ENCODE measurements at places on chromosomes 2 and 18.
A peak's percentile ranks its signal among the peaks of the same experiment; 100 is the strongest.

GRCh38 chr2:109304242-109304641 is 175.2 kb downstream of the SH3RF3 start:
- no peak for DNase-seq

DNA sequence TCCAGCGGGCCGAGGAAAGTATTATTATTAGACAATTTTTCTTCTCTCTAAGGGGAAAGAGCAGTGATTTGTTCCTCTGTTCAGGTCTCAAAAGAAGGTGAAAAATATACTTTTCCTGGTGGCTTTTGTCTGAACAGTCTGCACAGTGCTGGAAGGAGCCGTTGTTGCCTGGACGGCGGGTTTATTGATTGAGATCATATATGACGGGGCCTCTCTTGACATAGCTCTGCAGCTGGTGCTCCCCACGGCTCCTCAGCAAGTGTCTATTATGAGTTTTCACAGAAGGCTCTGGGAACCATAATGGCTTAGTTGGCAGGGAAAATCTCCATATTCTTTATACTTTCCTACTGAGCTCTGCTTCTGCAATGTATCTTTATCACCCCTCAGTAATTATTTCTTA is 42.9 kb downstream of the FSHR start:
- no peak for DNase-seq

- no peak for DNase-seq
These were observed 13.8 kb upstream of the CATIP start for GRCh38 chr2:218342837-218343236.

GRCh38 chr2:127953128-127953718 is 67.5 kb upstream of the AMMECR1L start:
- DNase-seq = no peak

- DNase-seq = no peak
These were observed 5.1 kb upstream of the MALT1 start for GRCh38 chr18:58666176-58666575.

DNA sequence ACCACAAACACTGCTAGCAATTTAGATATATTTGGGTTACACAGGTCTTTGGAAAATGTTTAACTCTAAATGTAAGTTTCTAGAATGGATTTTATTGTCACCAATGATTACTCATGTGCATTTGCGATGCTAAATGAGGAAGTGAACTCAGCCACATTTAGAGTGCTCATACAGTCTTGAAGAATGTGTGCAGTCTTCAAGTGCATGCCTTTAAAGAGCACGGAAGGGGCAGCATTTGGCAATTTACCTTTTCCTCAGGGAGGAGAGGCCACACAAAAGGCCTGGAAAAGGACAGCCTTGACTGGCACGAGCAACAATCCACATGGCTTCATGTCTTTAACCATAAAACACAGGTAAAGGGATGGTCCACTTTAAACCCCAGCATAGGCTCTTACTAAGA is 78.5 kb upstream of the STK17B start:
- no peak for DNase-seq

GRCh38 chr2:37037771-37038170 is 46.4 kb downstream of the HEATR5B start:
- no peak for DNase-seq

DNA sequence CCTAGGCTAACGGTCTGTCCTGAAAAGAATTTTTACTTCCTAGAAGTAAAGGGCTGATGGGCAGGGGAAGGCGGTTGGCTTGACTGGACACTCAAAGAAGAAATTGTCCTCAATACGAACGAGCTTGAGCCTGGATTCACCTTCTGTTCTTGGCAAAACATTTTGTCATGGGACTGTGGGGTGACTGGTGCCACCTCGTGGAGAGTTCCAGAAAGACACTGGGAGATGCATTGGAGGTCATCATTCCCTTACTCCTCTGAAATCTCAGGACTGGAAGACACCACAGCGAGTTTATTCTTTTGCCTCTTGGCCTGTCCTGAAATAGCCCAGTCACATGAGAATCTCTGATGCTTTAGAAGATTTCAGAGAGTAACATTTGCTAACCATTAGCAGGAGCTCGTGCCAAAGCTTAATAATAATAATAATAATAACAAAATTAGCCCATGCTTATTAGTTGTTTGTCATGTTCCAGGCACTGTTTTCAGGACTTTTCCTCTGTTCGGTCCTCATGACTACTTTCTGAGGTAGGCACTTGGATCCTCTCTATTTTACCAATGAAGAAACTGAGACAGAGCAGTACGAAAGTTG is 44.5 kb downstream of the TMEM182 start:
- peak; percentile 65 for DNase-seq

- no peak for DNase-seq
These were observed 77.6 kb upstream of the ALPP start for GRCh38 chr2:232300894-232301387.

GRCh38 chr18:71942433-71942832 is 601.7 kb downstream of the CBLN2 start:
- DNase-seq = no peak

DNA sequence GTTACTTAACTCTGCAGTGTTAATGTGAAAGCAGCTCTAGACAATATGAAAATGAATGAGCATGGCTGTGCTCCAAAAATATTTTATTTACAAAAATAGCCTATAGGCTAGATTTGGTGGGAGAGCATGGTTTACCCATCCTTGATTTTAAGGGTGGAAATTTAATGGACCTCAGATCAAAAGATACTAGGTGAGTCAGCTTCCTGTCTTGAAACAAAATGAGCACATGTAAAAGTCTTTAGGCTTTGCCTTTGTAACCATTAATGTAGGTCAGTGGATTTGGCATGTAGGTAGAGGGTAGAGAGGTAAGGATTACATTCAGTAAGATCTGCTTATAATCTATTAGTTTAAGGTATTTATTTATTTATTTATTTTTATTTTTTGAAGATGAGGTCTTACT is 72.7 kb downstream of the GREB1L start:
- no peak for DNase-seq

- DNase-seq = no peak
These were observed 68.6 kb upstream of the MAL start for GRCh38 chr2:94956797-94957391.

DNA sequence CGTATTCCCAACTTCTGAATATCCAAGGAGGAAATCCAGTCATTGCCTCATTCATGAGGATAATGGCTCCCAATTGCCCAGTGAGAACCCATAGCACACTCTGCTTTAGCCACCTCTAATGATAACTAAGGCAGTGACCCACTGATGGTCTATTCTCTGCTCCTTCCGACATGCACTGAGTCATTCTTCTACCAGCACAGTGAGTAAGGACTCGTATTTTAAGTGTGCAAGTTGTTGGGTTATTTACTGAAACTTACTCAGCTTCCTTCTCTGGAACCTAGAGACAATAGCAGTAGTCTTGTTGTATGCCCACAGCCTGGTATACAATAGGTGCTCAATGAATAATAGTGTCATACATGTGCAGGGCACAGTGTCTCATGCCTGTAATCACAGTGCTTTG is 81.1 kb upstream of the ZNF397 start:
- DNase-seq = no peak

GRCh38 chr2:109098921-109099273 is 30.1 kb upstream of the SH3RF3 start:
- DNase-seq = peak; percentile 12

DNA sequence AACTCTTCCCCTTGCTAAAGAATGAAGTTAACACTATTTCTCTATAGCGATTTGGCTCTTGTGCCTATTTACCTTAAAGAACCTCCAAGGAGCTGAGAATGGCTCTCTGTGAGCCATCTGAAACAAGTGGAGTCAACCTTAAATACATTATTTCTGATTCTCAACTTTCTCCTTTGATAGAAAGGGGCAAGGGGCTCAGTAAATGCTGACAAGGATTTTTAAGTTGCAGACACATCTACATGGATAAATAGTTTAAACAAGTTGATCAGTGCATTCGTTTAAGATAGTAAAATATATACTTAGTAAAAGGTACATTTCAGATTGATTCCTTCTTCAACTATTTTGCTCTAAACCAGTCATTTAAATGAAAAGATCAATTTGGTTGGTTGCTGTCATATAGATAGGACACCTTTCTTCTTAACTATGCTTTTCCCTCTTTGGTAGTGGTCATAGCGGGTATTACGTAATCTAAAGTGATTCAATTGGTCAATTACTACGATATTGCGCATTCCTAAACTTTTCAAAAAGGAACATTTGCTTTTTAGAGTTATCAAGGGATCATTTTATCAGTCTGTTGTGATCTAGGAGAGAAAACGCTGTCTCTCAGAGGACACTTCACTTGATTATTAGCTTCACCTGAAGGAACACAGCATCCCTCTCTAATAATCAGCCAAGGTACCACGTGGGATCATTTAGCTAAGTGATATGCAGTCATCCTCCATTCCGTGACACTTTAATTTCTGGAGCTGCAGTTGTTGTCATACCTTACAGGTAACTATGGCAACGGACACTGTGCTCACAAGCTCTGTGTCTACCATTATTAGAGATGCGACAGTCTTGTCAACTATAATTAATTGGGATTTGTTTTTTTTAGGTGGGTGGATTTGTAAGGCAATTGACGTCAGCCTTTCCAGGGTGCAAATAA is 50.9 kb upstream of the KCNE4 start:
- DNase-seq = no peak
